Trophoblast cell (in vitro differentiated cells and primary cell): ENCODE measurements at places on chromosomes 4 and X.

DNA sequence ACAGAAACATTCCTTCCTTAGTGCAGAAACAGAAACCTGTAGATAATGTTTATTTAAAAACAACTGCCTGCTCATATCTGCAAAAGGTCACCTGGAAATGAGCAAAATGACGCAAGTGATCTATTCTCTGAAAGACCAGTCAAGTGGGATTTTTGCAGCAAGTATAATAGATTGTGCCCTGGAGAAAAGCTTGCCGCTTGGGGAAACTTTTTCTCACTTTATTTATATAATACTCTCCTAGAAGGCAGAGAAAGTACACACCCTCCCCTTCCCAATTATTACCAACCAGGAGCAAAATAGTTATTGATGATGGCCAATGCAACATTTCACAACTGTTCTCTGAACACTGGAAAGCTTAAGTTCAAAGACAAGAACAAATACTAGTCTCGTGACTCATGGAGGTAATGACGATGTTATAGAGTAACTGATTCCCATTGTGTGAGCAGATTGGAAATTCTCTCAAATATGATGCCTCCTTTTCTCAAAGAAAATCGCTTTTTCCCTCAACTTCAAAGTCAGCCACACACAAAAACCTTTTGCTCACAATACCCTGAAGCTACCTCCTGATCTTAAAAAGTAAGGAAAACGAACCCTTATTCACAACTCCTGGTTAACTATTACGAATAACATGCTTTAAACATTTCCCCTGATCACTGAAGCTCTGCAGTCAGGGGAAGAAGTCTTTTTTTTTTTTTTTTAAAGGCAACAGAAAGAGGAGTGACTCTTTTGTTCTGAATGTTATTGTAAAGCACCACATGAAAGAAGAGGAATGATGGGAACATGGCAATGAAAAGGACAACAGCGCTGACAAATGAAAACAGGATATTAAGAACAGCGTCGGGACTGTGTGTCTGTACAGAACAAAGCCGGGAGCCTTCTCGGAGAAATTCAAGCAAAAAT lies 41.0 kb downstream of the MID1 start:
- peak overlapping the region; percentile 71 for H3K27ac ChIP-seq
- no peaks in the 10 kb centered on the region for H3K27me3 ChIP-seq
- H3K4me1 ChIP-seq, result peaks cover 15% of the 10 kb centered on the region
- peak; percentile 91 for DNase-seq

DNA sequence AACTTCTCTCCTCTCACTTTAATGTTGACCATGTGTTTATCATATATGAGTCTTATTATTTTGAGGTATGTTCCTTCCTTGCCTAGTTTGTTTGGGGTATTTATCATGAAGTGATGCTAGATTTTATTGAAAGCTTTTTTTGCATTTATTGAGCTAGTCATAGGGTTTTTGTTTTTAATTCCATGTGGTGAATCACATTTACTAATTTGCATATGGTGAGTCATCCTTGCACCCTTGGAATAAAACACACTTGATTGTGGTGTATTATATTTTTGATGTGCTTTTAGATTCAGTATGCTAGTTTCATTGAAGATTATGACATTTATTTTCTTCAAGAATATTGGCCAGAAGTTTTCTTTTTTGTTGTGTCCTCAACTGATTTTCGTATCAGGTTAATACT lies 464.6 kb downstream of the PCDH18 start:
- H3K36me3 ChIP-seq, result peaks cover 2% of the 10 kb centered on the region
- H3K27ac ChIP-seq, result no peak overlapping the region
- H3K4me3 ChIP-seq, result no peak overlapping the region
- H3K4me1 ChIP-seq, result no peaks in the 10 kb centered on the region

DNA sequence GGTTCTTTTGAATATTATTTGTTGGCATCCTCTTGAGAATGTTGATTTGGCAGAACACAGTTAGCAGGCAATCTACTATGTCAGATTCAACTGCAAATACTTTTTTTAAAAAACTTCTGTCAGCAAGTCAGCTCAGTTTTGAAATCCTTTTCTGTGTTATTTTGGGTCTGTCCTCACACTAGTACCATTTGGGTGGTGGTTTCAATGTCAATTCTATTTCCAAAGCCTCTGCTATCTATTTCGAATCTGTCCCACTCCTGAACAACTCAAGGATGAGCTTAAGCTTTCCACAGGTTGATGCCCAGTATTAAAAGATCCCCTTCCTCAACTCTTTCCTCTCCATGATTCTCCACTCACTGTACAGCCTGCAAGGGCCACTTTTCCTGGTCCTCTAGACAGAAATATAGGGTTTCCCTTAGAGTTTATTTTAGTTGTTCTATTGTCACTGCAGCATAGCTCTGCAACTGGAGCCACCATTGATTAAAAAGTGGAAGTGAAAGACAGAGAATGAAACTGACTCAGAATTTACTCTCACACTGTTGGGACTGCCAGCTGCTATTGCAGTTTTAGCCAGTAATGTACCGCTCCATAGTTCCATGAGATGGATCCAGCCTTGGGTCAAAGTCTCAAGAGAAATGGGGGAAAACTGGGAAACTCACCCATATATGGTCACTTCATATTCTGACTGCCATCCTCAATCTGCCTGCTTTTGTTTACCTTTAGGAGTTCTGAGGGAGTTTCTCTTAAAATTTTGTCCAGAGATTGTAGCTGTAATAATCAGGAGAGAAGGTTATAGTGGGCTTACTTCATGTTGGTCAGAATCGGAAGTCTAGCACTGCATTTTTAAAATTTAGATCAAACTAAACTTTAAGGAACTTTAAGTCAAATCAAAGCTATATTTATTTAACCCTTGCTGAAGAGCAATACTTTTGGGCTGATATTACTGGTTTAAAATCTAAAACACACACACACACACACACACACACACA lies 14.6 kb downstream of the HDX start:
- no peak for DNase-seq
- H3K36me3 ChIP-seq, result peaks cover 6% of the 10 kb centered on the region
- H3K4me1 ChIP-seq, result no peaks in the 10 kb centered on the region
- H3K4me3 ChIP-seq, result no peak overlapping the region
- no peak overlapping the region for H3K27ac ChIP-seq

DNA sequence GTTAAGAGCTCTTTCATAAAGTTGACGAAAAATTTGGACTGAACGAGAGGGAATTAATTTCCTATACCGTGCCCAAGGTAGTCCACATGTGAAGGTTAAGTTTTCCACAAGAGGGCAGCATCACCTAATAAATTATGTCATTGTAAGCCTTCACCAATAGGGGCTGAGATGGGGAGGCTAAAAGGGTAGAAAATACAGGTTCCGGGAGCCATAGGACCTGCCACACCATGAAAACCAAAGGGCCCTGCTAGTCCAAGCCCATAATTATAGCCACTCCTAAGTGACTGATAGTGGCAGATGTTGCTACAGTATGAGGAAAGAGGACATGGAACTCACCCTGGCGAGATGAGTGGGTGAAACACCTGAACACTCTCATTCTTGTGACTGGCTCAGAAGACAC lies 122.2 kb downstream of the SHROOM4 start:
- no peak overlapping the region for H3K27ac ChIP-seq
- DNase-seq, result peak; percentile 74
- no peaks in the 10 kb centered on the region for H3K36me3 ChIP-seq
- peaks cover 3% of the 10 kb centered on the region for H3K4me1 ChIP-seq

DNA sequence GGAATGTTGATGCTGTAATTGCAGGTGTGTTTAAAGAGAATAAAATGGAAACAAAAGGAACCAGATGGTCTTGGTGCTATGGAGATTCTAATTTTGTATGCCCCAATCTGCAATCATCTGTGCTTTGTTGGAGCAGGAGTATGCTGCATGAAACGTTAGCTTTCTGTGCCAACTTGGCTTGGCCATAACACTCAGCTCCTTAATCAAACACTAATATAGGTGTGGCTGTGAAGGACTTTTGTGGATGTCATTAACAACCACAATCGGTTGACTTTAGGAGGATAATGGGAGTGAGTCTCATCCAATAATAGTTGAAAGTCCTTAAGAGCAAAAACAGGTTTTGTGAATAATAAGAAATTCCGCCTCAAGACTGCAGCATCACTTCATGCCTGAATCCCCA lies 399.2 kb downstream of the NLGN4X start:
- H3K4me3 ChIP-seq, result no peak overlapping the region
- H3K27ac ChIP-seq, result no peak overlapping the region
- H3K4me1 ChIP-seq, result no peaks in the 10 kb centered on the region
- H3K27me3 ChIP-seq, result no peaks in the 10 kb centered on the region

GRCh38 chr4:46506876-46507275 lies 116.9 kb upstream of the GABRA2 start:
- H3K27ac ChIP-seq, result no peak overlapping the region
- no peaks in the 10 kb centered on the region for H3K36me3 ChIP-seq

GRCh38 chrX:14420841-14421240 lies 108.5 kb upstream of the GLRA2 start:
- no peak overlapping the region for H3K27ac ChIP-seq
- no peak for DNase-seq
- no peaks in the 10 kb centered on the region for H3K27me3 ChIP-seq
- no peaks in the 10 kb centered on the region for H3K4me1 ChIP-seq

GRCh38 chrX:105662248-105662647 lies 160.1 kb upstream of the NRK start:
- H3K4me1 ChIP-seq, result no peaks in the 10 kb centered on the region
- no peak for DNase-seq
- no peak overlapping the region for H3K4me3 ChIP-seq
- no peak overlapping the region for H3K27ac ChIP-seq
- H3K27me3 ChIP-seq, result no peaks in the 10 kb centered on the region

DNA sequence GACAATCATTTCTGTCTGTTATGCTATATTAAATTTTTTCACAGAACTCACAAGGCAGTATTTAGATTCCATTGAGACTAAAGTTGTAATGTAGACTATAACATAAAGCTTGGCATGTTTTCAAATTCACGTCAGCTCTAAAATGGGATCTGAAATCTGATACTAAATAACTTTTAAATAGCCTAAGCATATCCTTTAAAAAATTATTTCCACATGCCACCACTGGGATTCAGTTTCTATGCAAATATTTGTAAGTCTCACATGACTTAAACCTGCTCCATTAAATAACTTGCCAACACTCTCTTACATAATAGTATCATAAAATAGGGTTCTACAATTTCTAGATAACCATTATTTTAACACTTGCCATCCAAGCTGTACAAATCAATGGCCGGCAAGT lies 32.4 kb downstream of the KLHL8 start:
- H3K36me3 ChIP-seq, result no peaks in the 10 kb centered on the region
- no peaks in the 10 kb centered on the region for H3K4me1 ChIP-seq
- no peak overlapping the region for H3K4me3 ChIP-seq
- H3K27me3 ChIP-seq, result no peaks in the 10 kb centered on the region
- DNase-seq, result no peak

- H3K36me3 ChIP-seq, result no peaks in the 10 kb centered on the region
- no peak for DNase-seq
- no peak overlapping the region for H3K27ac ChIP-seq
These were observed 67.2 kb upstream of the IBSP start for GRCh38 chr4:87732033-87732765.

GRCh38 chr4:41814565-41814964 lies 66.0 kb upstream of the PHOX2B start:
- no peak overlapping the region for H3K27ac ChIP-seq
- H3K4me3 ChIP-seq, result no peak overlapping the region
- no peaks in the 10 kb centered on the region for H3K36me3 ChIP-seq

- no peaks in the 10 kb centered on the region for H3K4me1 ChIP-seq
- no peaks in the 10 kb centered on the region for H3K36me3 ChIP-seq
- peak; percentile 16 for DNase-seq
- no peaks in the 10 kb centered on the region for H3K27me3 ChIP-seq
- no peak overlapping the region for H3K27ac ChIP-seq
These were observed 116.3 kb upstream of the NALF2 start for GRCh38 chrX:69387567-69388487.

- H3K4me3 ChIP-seq, result no peak overlapping the region
- no peaks in the 10 kb centered on the region for H3K27me3 ChIP-seq
- no peak for DNase-seq
- H3K36me3 ChIP-seq, result no peaks in the 10 kb centered on the region
- peaks cover 5% of the 10 kb centered on the region for H3K4me1 ChIP-seq
These were observed 4.8 kb upstream of the KIAA0232 start for GRCh38 chr4:6777636-6778281.

- no peak overlapping the region for H3K4me3 ChIP-seq
- H3K27me3 ChIP-seq, result no peaks in the 10 kb centered on the region
- H3K4me1 ChIP-seq, result no peaks in the 10 kb centered on the region
These were observed 14.3 kb downstream of the TMEM33 start for GRCh38 chr4:41949531-41949930.

DNA sequence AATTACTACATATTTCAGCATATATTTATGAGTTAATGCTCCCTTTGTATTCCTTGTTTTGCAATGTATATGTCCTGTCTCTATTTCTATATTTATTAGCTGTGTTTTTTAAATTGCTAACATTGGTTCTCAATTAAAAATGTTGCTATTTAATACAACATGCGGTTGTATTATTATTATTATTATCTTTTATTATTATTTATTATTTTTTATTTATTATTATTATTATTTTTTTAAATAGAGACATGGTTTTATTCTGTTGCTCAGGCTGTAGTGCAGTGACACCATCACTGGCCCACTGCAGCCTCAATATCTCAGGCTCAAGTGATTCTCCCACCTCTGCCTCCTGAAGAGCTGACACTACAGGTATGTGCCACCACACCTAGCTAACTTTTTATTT lies 1005.9 kb upstream of the ADGRL3 start:
- no peaks in the 10 kb centered on the region for H3K4me1 ChIP-seq
- H3K4me3 ChIP-seq, result no peak overlapping the region

GRCh38 chr4:11005300-11005699 lies 320.7 kb upstream of the CLNK start:
- no peak overlapping the region for H3K4me3 ChIP-seq
- H3K27me3 ChIP-seq, result no peaks in the 10 kb centered on the region
- no peaks in the 10 kb centered on the region for H3K36me3 ChIP-seq
- DNase-seq, result no peak
- H3K4me1 ChIP-seq, result no peaks in the 10 kb centered on the region

- no peak for DNase-seq
- no peak overlapping the region for H3K27ac ChIP-seq
- H3K4me3 ChIP-seq, result no peak overlapping the region
- H3K4me1 ChIP-seq, result peaks cover 3% of the 10 kb centered on the region
These were observed 16.7 kb downstream of the CASK start for GRCh38 chrX:41906515-41907187.

DNA sequence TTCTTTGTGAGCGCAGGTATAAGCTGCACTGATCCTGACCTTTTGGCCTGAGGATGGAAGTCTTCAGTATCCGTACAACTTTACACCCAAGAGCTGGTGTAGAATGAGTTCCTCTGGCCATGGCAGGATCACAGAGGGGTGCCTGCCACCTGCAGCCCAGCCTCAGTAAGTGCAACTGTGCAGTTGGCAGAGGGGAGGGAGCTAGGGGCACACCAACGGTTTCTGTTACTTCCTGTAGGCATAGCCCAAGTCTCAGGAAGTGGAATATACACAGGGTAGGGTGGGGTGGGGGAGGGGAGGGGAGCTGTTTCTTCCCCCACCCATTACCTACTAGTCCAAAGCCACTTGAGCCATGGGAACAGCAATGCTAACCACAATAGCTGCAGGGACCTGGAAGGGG lies 85.4 kb upstream of the GBA3 start:
- DNase-seq, result peak; percentile 37
- no peak overlapping the region for H3K4me3 ChIP-seq
- no peaks in the 10 kb centered on the region for H3K36me3 ChIP-seq
- H3K27ac ChIP-seq, result no peak overlapping the region
- H3K4me1 ChIP-seq, result no peaks in the 10 kb centered on the region
